Progenitor cell of endocrine pancreas (in vitro differentiated cells): ENCODE measurements at places on chromosomes 2 and 18. TPM values are rescaled to one million over a fixed set of nuclear protein-coding genes. Genes with fewer than 3 reads are reported as not detected.

GRCh38 chr2:135791418-135792190, 45.4 kb downstream of the LCT start:
- peak overlapping the region; percentile 3 for H3K27ac ChIP-seq
- H3K36me3 ChIP-seq, result peaks cover 2% of the 10 kb centered on the region

DNA sequence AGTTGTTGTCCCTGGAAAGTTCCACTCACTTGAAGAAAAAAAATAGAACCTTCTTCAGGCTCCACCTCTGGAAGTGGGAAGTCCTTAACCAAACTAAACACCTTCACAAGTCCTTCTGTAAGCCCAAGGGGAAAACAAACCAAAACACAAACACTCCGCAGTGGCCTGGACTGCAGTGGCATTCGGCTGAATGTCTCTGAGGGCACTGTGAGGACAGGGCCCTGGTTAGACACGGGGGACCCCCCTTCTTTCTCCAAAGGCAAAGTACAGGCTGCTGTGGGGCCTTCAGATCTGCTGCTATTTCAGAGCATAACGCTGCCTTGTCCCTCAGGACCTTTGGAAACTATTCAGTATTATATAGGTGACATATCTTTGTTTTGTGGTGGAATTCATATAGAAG, 28.1 kb downstream of the FOSL2 start:
- DNase-seq, result no peak
- peaks cover 19% of the 10 kb centered on the region for H3K4me1 ChIP-seq
- H3K4me3 ChIP-seq, result no peak overlapping the region

DNA sequence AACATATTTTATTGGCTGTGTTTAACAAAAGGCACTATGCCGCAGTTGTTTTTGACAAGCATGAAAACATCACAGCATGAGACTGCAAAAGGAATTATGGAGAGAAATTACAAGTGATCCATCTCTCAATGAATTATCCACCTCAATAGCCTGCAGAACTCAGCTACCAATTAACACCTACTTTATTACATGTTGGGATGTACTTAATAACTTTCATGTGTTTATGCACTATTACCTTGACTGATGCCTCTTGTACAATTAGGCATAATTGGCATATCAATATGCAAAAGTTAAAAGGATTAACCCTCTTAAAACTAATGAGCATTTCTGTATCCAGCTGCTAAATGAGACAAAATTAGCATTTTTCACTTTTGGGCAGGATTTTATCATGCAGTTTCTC, 27.8 kb downstream of the ARHGAP15 start:
- H3K27me3 ChIP-seq, result peaks cover 7% of the 10 kb centered on the region
- H3K27ac ChIP-seq, result no peak overlapping the region
- H3K4me1 ChIP-seq, result peaks cover 7% of the 10 kb centered on the region
- H3K4me3 ChIP-seq, result no peak overlapping the region

GRCh38 chr2:35946478-35946877, 409.1 kb upstream of the CRIM1 start:
- no peaks in the 10 kb centered on the region for H3K4me1 ChIP-seq
- H3K36me3 ChIP-seq, result no peaks in the 10 kb centered on the region
- H3K27ac ChIP-seq, result no peak overlapping the region
- no peak for DNase-seq
- no peaks in the 10 kb centered on the region for H3K27me3 ChIP-seq

Gene IL1RL2
- total RNA-seq, result not detected in 2 replicates

Gene SLC5A7
- total RNA-seq, result 0.60 and 1.8 TPM in 2 replicates

Gene TDRD15
- 0.04 TPM in 1 of 2 replicates, not detected in the other for total RNA-seq

Gene TUBB8B
- total RNA-seq, result 0.64 and 0.93 TPM in 2 replicates

Gene ASPRV1
- 1.1 and 1.2 TPM in 2 replicates for total RNA-seq
